ENCODE measurements at places on chromosomes 5 and 9.
A peak's percentile ranks its signal among the peaks of the same experiment; 100 is the strongest.

DNA sequence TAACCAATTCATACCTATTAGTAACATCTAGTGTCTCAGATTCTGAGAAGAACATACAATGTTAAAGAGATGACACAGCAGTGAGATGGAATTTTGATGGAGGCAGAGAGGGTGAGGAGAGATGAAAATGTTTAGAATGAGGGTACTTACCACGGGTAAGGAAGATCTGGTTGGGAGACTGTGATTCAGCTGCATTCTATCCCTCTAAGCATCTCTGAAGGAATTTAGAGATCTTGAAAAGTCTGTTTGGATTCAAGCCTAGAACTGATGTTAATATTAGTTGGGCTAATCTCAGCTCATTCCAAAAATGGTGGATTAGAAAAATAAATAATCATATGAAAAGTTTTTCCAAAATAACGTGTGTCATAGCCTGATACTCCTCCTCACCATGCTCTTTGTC is 191.5 kb upstream of the CLINT1 start:
- no peak for DNase-seq

DNA sequence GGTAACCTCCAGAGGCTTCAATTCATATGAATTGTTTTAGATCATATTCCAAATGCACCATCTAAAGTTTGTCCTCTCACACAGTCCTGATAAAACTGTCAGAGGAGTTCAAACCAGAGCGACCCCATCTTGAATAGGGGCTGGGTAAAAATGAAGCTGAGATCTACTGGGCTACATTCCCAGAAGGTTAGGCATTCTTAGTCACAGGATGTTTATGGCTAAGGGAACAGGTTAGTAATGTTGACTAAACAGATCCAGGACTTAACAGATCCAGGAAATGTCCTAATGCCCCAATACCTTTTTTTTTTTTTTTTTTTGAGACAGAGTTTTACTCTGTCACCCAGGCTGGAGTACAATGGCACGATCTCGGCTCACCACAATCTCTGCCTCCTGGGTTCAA is 192.6 kb upstream of the PRDM9 start:
- DNase-seq = no peak

DNA sequence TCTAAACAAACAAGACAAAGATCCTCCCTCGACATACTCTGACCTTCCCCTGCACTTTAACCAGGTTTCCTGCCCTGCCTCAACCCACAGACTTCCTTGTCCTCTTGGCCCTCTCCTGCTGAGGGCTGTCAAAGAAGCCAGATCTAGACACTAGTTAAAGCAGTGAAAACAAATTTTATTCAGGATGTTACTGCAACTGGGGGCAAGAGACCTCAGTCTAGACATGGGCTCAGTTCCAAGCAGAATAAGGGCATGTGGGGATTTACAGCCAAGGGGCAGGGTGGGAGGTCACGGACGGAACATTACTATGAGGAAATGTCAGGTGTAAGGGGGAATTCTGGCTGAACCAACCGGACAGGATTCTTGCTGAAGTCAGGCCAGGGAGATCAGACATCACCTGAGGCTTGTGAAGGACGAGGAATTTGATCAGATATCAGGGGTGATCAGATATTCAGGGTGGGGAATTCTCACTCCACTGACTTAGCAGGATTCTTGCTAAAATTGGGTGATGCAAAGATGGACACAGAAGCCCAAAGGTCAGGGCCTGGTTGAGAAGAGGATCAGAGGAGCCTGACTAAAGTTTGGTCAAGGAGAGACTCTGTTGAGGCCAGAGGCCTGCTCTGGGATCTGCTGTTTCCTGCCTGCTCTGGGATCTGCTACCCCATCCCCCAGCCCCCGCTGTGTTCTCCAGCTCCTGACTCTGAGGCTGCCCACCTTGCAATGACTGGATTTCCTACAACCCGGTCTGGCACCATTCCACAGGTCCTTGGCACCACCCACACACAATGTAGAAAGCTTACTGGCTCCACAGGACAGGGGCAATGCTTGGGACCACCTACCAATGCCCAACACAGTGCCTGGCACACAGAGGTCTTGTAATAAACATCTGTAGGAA is 21.5 kb downstream of the GABBR2 start:
- no peak for DNase-seq

- DNase-seq = no peak
Observed at GRCh38 chr9:13387734-13388067, 108.2 kb upstream of the MPDZ start.

DNA sequence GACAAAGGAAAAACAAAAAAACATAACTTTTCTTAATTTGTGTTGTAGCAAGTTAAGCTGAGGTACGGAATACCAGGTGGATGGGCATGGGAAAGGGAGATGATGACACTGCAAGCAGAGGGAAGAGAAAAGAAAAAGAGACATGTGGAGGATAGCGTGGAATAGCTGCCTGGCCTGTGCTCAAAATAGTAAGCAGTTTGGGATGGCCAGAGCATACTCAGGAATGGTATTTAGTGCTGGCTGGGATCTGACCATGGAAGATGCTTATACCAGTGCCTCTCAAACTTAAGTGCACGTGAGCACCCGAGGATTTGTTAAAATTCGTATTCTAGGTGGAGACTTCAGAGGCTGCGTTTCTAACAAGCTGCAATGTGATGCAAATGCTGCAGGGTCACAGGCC is 41.3 kb downstream of the LNPEP start:
- DNase-seq = no peak

GRCh38 chr9:128033609-128034008 is 33.5 kb downstream of the NAIF1 start:
- DNase-seq = no peak

GRCh38 chr5:77312413-77312812 is 101.9 kb downstream of the PDE8B start:
- DNase-seq = no peak

GRCh38 chr9:96109680-96110351 is 192.2 kb downstream of the HSD17B3 start:
- no peak for DNase-seq

- no peak for DNase-seq
Observed at GRCh38 chr9:75101004-75101588, 12.8 kb downstream of the OSTF1 start.

DNA sequence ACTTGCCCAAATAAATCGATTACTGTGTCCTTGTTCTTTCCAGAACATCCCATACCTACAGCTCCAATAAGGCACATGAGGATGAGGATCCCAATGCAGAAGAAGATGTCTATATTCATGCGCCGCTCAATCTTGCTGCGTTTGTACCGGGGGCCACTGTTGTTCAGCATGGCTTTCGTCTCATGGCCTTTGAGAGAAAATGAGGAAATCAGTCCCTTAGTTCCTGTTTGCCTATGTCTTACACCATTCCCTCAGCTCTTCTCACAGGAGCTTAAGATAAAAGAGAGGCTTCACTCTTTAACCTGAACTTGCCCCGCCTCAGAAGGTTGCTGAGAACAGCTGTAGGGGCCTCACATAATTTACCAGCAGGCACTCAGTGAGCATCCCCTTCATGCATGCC is 211.6 kb downstream of the ATP10B start:
- DNase-seq = no peak

- DNase-seq = no peak
Observed at GRCh38 chr9:108924466-108924865, 9.5 kb downstream of the ELP1 start.

DNA sequence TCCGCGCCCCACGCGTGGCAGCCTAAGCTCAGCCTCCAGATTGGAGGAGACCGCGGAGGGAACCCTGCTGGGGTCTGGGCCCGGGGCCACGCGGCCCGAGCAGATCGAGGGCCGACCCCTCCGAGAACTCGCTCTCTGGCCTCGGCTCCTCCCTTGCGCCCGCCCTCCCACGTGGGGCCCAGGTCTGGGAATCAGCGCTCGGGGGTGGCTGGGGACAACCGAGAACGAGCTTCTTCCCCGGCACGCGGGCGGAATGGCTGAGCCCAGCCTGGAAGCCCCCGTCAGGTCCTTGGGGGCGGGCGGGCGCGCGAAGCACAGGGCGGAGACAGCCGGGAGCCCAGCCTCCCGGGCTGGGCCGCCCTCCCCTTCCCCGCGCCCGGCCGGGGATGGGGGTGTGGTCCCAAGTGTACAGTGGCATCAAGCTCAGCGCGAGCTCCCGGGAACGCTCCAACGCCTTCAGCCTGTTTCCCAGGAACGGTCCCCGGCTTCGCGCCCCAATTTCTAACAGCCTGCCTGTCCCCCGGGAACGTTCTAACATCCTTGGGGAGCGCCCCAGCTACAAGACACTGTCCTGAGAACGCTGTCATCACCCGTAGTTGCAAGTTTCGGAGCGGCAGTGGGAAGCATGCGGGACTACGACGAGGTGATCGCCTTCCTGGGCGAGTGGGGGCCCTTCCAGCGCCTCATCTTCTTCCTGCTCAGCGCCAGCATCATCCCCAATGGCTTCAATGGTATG is at the start of gene SLC22A4:
Gene SLC22A4, plus strand, starts transcription at position 403 of the 736 bp plus-strand sequence. Its CDS starts 223 bp downstream, at position 626.
- DNase-seq = peak; percentile 86

DNA sequence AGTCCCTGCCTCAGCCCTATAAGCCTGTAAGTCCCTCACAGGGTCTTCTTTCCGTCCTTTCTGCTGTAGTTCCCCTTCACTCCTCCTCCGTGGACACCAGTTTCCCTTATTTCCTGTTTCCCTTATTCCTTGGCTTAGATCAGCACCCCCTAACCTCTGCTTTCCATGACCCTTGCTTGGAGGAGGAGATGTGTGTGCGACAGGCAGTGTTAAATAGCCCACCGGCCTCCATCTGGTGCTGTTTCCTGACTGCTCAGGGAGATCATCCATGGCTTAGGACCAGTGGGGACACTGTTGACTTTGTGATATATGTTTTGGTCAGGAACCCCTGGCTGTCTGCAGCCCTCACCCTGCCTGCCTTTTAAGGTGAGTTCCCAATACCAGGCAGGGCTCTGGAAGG is 34.1 kb upstream of the PSD2 start:
- DNase-seq = no peak

DNA sequence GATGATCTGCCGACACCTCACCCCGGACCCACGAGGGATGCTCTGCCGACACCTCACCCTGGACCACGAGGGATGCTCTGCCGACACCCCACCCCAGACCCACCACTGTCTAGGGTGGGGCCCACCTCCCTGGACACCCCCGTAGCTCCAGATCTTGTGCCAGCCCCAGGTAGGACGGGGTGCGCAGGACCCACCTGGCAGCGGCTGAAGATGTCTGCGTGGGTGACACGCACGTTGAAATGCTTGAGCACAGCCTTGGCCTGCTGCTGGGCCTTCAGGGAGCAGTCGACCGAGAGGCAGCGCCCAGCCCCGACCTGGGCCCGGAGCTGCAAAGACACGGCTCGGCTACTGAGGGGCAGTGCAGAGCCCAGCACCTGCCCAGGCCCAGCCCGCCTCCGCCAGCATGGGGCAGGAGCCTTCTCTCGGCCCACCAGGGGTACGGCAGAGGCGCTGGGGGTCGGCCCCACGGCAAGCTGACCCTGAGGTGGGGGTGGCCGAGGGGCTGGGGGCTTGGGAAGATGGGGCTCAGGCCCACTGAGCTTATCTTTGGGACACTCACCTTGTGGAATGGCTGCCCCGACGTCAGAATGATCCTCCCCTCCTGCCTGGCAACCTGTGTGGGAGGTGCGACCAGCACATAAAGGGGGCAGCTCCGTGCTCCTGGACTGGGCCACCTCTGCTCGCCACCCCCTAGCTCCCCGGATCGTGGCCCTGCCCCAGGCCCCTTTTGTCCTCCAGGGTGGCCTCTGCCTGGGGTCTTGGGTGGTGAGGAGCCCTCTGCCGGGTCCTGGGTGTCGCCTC is 21.7 kb upstream of the NRARP start:
- no peak for DNase-seq

DNA sequence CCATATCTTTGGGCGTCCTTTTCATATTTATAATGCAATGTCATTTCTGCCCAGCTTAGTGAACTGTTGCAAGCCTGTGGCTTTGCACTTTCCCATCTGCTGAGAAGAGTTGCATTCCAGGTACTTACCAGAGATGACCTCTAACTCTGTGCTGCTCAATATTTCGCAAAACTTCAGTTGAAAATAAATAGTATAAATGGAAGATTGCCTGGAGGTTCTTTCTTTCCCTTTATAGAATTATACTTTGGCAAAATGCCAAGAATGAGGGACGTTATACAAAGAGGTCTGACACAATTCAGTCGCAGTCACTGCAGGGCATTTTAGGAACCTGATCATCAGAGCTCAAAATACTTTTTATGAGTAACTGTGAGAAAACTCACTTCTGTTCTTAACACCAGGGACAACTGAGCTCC is 18.9 kb upstream of the VLDLR start:
- no peak for DNase-seq

- no peak for DNase-seq
Observed at GRCh38 chr9:104094534-104095015, 466 bp downstream of the SMC2 start.

DNA sequence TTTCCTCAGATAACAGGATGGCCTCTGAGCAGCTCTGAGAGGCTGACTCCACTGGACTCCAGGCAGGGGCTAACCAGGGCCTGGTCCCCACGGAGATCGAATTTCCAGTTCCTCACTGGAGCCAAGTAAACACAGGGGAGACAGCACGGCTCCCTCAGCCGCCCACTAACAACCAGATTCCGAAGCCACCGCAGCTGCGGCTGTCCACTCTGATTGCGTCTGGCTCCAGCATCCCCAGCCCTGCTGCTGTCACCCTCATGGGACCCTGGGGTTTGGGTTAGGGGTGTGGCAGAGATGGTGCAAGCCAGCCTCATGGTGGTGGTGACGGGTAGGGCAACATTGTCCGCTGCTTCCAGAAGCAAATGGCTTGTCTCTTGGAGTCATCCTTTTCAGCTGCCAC is 172.6 kb downstream of the RGS3 start:
- peak; percentile 29 for DNase-seq

DNA sequence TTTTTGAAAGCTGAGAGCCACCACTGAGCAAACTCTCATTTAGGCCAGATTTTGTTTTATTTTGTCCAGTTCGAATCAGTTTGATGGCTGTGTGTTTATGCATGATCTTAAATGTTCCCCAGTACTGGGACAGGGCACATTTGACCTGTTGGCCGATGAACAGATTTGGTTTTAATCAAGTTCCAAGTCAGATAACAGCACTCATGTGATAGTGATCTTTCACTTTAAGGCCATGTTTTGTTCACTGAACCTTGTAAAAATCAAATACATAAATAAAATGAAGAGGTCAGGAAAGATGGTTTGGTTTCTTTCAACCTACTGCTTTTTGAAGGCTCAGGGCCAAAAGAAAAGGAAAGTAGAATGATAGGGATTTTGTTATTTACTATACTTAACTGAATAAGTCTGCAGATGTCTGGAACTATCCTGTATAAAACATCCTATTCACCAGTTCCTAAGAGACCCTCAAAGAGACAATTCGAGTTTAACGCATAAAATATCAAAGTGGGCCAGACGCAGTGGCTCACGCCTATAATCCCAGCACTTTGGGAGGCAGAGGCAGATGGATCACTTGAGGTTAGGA is 77.2 kb downstream of the PGM5 start:
- no peak for DNase-seq

- no peak for DNase-seq
Observed at GRCh38 chr9:70607926-70608325, 193.5 kb upstream of the KLF9 start.

DNA sequence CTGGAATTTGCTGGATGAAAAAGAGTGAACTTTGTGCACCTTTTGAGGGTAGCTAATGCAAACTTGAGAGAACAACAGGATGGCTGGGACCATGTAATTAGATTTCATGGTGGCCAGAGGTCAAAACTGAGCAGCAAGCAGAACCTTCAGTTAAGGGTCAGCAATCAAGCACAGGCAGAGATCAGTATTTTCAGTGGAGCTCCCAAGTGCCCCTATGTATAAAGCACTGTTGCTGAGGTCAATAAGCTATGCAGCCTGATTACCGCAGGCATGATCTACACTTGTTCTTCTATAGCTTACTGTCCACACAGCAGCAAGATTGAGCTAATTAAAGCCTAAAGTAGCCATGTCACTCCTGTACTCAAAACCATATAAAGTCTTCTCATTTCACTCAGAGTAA is 62.1 kb upstream of the TMC1 start:
- no peak for DNase-seq
